ENCODE measurements at places on chromosomes 16 and 17.

GRCh38 chr17:82175201-82175600 is 37.4 kb downstream of the CCDC57 start:
- DNase-seq, result no peak

GRCh38 chr17:81032641-81033480 is 2.1 kb upstream of the BAIAP2 start:
- DNase-seq, result no peak

- DNase-seq, result no peak
These were observed 1.9 kb downstream of the PRKCB start for GRCh38 chr16:23837553-23838308.

- DNase-seq, result no peak
These were observed 14.4 kb downstream of the RIPOR1 start for GRCh38 chr16:67543036-67543435.

- DNase-seq, result peak; percentile 54
These were observed 20.0 kb upstream of the WFIKKN1 start for GRCh38 chr16:610513-611381.
